IPS DF 19.7 (cell line): ENCODE measurements at places on chromosomes 13 and 19.
A peak's percentile ranks its signal among the peaks of the same experiment; 100 is the strongest.

DNA sequence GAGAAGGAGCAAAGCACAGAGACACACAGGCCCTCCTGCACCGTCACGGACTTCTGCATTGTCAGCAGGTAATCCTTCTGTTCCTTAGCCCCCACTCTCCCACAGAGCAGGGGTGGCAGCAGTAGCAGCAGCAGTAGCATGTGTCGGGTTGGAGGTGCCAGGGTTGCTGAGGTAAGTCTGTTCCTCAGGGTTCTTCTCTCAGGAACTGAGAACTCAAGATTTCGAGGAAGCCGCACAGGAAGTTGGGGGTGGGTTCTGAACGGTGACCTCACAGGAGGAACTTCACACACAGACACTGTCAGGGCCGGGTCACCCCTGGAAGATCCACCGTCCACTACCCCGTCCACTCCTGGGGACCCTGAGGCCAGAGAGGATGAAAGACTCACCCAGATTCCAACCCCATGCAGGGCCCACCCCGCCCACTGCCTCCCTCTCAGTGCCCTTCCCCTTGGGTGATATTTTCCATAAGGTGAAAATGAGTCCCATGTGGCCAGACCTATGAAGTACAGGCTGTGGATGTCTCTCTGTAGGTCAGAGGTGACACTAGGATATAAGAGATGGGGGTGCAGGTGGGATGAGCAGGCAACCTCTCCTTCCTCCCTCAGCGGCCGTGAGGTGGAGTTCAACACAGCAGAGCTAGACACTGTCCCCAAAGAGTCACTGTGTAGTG, at the start of gene SIGLEC12:
TSS of gene SIGLEC12 (minus strand) at position 207 of the 670 bp plus-strand sequence. CDS start at position 140, 67 bp downstream.
- DNase-seq = no peak

DNA sequence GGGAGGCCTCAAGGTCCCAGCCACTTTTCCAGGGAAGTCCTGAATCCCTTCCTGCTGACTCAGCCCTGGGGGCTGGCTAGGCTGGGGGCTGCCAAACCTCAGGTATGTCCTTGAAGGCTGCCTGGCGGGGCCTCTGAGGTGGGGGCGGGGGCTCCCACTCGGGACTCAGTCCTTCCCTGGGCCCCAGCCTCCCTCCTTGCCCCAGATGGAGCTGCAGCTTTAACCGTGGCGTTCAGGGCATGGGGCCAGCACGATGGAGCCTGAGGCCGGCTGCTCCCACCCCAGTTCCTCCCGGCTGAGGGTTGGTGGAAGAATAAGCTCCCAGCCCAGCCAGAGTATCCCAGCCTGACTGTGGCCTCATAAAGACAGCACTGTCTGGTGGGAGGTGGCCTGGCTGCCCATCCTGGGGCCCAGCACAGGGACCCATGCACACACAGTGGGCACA, 12.4 kb downstream of the CILP2 start:
- no peak for DNase-seq

DNA sequence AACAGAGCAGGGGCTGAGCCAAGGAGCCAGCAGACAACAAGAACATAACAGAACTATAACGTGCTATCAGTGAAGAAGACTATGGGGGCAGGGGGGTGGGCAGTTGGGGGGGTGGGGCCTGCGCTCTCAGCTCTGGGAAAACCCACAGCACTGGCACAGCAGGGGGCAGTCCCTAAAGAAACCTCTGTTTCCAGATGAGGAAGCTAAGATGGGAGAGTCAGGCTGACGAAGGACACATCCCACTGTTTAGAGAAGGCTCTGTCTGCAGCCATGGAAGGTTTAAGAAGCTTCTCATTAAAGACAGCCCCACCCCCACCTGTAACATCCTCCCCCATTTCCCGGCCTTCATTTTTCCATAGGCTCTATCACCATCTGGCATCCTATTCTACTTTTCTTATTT, 7.1 kb upstream of the DOCK9 start:
- DNase-seq = no peak

DNA sequence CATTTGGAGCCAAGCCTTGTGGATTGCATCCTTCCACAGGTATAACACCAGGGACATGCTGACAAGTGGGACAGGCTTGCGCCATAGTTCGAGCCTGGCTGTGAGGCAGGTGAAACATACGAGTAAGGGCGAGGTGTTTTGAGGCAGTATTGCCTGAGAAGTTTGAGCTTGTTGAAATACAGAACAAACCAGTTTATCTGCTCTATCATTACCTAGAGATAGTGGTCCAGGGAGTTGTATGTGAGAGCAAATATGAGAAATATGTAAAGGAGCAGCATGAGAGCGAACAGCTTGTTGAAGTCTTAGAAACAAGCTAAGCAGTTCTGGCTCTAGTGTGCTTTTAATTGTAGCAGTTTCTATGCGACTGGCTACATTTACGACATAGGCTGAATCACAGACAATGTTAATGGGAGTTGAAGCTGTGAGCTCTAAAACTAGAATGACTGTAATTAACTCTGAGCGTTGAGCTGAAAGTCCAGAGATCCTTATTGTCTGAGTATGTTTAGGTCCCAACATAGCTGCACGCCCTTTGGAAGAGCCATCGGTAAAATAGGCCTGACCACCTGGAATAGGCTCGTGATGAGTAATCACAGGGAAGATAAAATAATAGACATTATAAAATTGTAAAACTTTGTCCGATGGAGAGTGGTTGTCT, 8.2 kb downstream of the ZNF439 start:
- no peak for DNase-seq

GRCh38 chr13:70339738-70340137, 231.5 kb upstream of the KLHL1 start:
- peak; percentile 54 for DNase-seq

DNA sequence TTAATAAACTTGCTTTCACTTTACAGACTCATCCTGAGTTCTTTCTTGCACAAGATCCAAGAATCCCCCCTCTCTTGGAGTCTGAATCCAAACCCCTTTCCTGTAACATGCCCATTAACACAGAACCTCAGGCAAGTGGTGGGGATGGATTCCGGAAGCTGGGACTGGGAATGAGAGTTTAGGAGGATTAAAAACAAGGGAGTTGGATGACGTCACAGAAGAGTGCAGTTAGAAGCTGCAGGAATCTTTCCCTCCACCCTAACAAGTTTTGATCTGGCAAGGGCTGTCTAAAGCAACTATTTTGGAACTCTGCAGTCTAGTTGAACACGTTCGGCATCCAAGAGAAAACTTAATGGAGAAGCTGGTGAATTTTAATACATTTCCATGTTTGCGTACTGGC, 48.2 kb upstream of the PEPD start:
- DNase-seq = no peak

GRCh38 chr13:73991384-73991783, 142.8 kb downstream of the KLF12 start:
- DNase-seq = no peak

DNA sequence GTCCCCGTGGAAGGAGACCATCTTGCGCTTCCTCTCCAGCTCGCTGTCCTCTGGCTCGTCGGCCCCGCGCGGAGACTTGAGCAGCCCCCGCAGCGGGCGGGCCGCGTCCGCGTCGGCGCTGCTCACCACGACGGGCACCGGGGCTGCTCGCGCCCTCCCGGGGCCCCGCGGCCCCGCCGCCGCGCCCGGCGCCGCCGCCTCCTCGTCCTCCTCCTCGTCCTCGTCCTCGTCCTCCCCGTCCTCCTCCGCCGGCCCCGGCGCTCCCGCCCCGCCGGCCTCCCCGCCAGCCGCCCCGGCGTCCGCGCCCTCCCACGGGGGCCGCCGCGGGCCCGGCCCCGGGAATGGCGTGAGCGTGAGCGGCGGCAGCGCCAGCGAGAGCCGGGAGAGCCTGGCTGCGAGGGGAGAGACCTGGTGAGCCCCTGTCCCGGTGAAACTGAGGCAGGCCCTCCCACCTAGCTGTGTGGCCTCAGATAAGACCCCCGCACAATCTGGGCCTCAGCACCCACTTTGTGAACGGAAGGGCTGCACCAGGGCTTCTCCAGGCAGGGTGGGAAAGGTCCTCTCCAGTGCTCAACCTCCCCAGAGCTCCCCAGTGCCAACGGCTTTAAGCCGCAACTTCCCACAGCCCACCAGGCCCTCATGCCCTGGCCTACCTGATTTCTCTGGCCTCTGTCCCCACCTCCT, 17.8 kb downstream of the LMTK3 start:
- no peak for DNase-seq

DNA sequence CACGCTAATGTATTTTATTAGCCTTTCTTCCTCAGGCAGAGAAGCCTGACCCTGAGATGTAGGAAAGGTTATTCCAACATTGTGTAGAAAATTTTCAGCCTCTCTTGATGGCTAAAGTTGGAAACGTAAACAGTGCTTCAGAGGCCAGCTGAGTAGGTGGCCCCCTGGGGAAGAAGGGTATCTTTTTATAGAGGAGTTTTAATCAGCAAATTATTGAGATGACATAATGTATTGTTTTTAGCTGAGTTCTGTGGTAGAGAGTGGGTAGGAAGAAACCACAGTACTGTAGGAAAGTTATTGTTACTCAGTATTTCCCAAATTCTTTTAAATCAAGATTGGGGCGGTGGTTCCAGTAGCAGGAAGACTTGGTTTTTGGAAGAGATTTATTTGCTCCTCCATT, 268.8 kb downstream of the DLEU7 start:
- DNase-seq = no peak

DNA sequence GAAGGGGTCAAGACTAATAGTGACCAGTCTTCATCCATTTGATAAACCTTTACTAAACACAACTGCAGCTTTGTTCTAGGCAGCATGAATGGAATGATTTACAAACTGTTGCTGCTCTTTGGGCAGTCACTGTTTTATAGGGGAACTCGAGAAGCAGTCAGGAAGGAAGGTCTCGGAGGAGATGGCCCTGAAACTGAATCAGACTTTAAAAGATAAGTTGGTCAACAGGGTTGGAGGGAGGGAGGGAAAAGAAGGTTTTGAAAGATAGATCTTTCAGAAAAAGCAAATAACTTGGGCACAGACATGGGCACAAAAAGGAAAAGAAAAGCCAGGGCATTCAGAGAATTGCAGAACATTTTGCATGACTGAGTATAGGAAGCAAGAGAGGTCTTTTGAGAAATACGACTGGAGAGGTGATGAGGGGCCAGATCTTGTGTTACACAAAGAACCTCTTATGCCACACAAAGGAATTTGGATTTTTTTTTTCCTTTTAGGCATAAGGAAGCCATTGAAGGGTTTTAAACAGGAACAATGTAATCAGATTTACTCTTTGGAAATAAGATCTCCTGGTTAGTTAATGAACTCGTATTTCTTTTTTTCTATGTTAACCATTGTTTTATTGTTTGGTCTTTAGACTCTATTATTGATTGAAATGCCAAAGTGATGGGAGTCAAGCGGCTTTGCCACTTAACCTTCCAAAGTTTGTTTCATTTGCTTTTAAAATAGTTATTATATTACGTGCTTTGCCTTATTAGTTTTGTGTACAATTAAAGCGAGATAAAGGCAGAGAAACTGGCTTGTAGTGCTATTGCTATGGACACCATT, 37.5 kb upstream of the SACS start:
- DNase-seq = no peak

DNA sequence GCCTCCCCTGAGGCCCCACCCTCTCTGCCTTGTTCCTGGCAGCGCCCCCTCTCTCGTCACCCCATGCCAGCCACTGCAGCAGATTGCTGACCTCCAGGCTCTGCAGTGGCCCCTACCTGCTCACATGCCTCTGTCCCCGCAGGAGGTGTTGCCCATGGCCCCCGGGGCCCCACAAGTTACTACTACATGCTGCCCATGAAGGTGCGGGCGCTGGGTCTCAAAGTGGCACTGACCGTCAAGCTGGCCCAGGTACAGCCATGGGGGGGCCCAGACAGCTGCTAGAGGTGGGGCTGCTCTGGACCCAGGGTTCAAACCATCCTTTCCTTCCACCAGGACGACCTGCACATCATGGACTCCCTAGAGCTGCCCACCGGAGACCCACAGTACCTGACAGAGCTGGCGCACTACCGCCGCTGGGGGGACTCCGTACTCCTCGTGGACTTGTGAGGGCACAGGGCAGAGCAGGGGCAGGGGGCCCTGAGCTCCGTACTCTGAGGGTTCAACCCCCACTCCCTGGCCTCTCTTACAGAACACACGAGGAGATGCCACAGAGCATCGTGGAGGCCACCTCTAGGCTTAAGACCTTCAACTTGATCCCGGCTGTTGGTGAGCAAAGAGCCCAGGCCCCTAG, 6.2 kb downstream of the MRPL4 start:
- DNase-seq = no peak

- no peak for DNase-seq
Observed at GRCh38 chr13:108741930-108742329, 112.5 kb downstream of the MYO16 start.

- DNase-seq = peak; percentile 65
Observed at GRCh38 chr13:87128036-87128435, 543.1 kb upstream of the SLITRK5 start.

DNA sequence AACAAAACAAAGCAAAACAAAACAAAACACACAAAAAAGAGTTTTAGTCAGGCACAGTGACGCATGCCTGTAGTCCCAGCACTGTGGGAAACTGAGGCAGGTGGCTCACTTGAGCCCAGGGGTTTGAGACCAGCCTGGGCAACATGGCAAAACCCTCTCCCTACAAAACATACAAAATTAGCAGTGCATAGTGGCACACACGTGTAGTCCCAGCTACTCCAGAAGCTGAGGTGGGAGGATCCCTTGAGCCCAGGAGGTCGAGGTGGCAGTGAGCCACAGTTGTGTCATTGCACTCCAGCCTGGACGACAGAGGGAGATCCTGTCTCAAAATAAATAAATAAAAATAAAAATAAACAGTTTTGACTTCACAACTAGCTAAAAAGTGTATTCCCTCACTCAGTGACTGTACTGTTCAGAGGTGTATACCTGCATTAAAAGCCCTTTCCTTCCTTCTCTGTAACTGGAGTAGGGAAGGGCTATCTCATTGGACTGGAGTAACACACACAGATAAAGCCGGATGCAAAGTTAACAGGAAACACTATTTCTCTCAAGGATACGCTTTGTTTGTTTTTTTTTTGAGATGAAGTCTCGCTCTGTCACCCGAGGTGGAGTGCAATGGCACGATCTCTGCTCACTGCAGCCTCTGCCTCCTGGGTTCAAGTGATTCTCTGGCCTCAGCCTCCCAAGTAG, 3.7 kb upstream of the BAX start:
- DNase-seq = no peak

- no peak for DNase-seq
Observed at GRCh38 chr13:85255978-85256377, 543.2 kb downstream of the SLITRK6 start.

GRCh38 chr19:18972851-18973250, 31.8 kb upstream of the HOMER3 start:
- no peak for DNase-seq

DNA sequence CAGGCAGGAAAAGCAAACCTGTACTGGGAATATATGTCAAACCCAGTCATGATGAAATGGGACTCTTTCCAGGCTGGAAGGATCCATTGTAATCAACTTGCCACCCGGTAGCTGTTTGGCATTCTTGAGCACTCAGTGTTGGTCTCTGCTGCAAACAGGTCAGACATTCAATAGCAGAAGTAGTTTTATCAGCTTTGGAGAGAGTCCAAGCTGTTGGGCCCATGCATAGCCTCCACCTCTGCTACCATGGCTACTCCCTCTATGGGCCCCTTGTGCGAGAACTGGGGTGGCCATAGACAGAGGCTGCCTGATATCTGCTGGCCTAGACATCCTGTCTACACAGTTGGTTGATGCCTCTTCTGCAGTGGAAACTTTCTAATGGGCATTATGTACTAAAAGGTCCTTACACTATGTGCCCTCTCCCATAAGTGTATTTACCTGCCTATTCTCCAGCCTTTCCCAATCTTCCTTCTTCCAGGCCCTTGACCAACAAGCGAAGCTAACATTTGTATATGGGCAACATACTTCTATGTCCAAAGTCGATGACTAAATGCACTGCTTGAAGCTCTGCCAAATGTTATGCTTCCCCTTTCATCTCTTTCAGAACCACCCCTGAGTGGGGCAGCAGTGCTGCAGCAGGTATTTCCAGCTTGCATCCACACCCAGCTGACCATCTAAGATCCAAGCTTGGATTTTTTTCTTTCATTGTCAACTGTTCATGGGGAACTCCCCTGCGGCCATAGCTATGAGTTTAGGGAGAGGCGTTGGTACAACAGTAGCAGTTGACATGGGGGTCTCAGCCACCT, 5.3 kb upstream of the RNF6 start:
- no peak for DNase-seq
